ENCODE measurements at places on chromosomes 11 and 22.

GRCh38 chr11:65780770-65781151 is at the start of gene AP5B1:
TSS of gene AP5B1 (minus strand) at chr11:65780976. CDS start at chr11:65780591, 385 bp downstream.
- DNase-seq = peak; percentile 70

GRCh38 chr11:7546324-7546791 is 32.6 kb downstream of the PPFIBP2 start:
- no peak for DNase-seq

GRCh38 chr11:128834157-128834556 is 32.9 kb downstream of the KCNJ1 start:
- no peak for DNase-seq

- DNase-seq = no peak
Measured at GRCh38 chr22:32005453-32005852, 37.6 kb upstream of the SLC5A1 start.

DNA sequence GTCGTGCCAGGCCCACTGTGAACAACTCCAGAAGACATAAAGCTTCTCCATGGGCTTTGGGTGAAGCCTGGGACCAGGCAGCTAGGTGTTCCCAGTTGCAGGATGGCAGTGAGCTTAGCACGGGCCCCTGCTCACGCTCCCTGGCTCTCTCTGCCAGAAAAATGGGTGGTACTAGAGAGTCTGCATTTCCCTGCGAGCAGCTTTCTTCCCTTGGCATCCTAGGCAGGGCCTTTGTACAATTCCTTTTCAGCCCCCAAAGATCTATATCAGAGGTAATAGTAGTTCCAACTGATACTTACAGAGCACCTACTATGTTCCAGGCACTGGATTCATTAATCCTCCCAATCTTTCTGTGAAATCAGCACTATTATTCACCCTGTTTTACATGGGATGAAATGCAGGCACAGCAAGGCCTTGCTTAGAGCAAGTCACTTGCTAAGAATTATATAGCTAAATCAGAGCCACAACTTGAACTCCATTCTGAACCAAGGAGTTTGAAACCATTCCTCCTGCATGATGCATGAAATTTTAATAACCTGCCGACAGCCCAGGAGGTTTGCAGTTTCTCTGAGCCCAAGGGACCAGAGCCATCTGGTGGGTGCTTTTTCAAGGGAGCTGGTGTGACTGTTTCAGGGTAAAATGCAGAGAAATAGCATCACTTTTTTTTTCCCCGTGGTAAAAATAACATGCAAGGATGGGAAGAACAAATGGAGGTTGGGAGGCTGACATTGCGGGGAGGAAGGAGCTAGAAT is 22.7 kb downstream of the NAV2 start:
- no peak for DNase-seq

DNA sequence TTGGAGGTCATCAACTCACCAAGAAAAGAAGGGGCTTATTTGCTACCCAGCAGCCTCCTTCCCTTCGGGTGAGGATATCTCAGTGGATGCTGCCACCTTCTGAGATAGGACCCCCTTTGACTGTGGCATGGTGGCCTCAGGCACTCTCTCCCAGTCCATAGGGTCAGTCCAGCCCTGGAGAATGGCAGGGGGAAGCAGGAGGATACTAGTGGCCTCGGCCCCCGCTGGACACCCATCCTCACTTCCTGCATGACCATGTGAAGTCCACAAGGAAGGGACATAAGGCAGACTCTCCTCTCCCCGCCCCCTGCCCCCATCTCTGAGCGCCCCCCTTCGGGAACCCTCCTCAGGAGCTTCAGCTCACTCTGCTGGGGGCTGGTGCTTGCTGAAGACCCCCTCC is 24.4 kb downstream of the TPBGL start:
- no peak for DNase-seq

GRCh38 chr11:16981651-16982194 is 32.5 kb downstream of the PLEKHA7 start:
- DNase-seq = no peak

DNA sequence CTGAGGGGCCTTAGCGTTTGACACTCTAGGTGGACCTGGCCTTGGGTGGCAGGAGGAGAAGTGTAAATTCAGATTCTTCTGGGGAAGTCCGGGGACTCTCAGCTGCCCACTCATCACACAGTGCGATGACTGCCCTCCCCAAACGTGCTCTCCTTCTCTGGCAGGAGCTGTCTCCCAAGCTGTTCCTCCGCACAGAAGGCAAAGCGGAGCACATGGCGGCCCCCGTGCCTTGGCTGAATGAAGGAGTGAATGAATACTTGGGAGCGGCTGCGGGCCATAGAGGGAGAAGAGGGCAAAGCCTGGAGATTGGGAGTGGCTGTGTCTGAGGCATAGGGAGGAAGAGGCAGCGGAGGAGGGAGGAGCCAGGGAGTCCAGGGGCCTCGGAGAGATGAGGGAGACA is 6.9 kb upstream of the NAA40 start:
- no peak for DNase-seq

GRCh38 chr22:42329504-42329903 is 59.1 kb upstream of the TCF20 start:
- DNase-seq = no peak

- DNase-seq = no peak
Measured at GRCh38 chr11:93082900-93083299, 113.4 kb downstream of the MTNR1B start.

GRCh38 chr22:45968003-45968650 is 8.8 kb downstream of the WNT7B start:
- no peak for DNase-seq

- DNase-seq = no peak
Measured at GRCh38 chr11:69864686-69865661, 45.8 kb upstream of the FGF3 start.

All from activated naive CD4-positive, alpha-beta T cell treated with anti-CD3 and anti-CD28 coated beads, Interleukin-2, amount 50 U/mL, for 16 hours (primary cell).